Myocyte (in vitro differentiated cells): ENCODE measurements at places on chromosomes 16 and 17. TPM values are rescaled to one million over a fixed set of nuclear protein-coding genes. Genes with fewer than 3 reads are reported as not detected.

The CTRB2 gene
- total RNA-seq: 2.3 and 6.1 TPM in 2 replicates

The MSI2 gene
- total RNA-seq: 115 and 126 TPM in 2 replicates

The PKMYT1 gene
- 0.53 and 6.7 TPM in 2 replicates for total RNA-seq

The SLX1A gene
- total RNA-seq: 12.7 and 26.6 TPM in 2 replicates

The CACNG5 gene
- not detected in 2 replicates for total RNA-seq

The DHRS7C gene
- 0.16 TPM in 1 of 2 replicates, not detected in the other for total RNA-seq

The PDILT gene
- not detected in 2 replicates for total RNA-seq

The SPATA32 gene
- not detected in 2 replicates for total RNA-seq

The DOC2B gene
- 0.03 TPM in 1 of 2 replicates, not detected in the other for total RNA-seq

The TBC1D3H gene
- total RNA-seq: not detected in 2 replicates

The PLCD3 gene
- 61.3 and 187 TPM in 2 replicates for total RNA-seq

The COPRS gene
- total RNA-seq: 104 and 108 TPM in 2 replicates

The ZP2 gene
- not detected in 2 replicates for total RNA-seq

The PIRT gene
- not detected in 2 replicates for total RNA-seq

The C17orf107 gene
- 0.42 and 0.94 TPM in 2 replicates for total RNA-seq

The PLEKHM1 gene
- total RNA-seq: 16.9 and 30.5 TPM in 2 replicates

The CDH13 gene
- total RNA-seq: 154 and 160 TPM in 2 replicates

The GPS1 gene
- total RNA-seq: 121 and 122 TPM in 2 replicates

The MT4 gene
- not detected in 2 replicates for total RNA-seq

The G6PC1 gene
- total RNA-seq: not detected in 2 replicates

The MPP3 gene
- 5.4 and 5.5 TPM in 2 replicates for total RNA-seq

The KLHL10 gene
- 1.3 TPM in 1 of 2 replicates, not detected in the other for total RNA-seq

The B9D1 gene
- 13.9 and 14.0 TPM in 2 replicates for total RNA-seq

The TMEM238L gene
- total RNA-seq: not detected in 2 replicates

The WNK4 gene
- total RNA-seq: 0.16 TPM in 1 of 2 replicates, not detected in the other

The MYH2 gene
- total RNA-seq: 17.2 and 32.5 TPM in 2 replicates

The PYDC1 gene
- not detected in 2 replicates for total RNA-seq

The ZDHHC1 gene
- total RNA-seq: 12.8 and 19.2 TPM in 2 replicates

The TSNAXIP1 gene
- total RNA-seq: 1.1 and 4.5 TPM in 2 replicates

The UNC45B gene
- 266 and 287 TPM in 2 replicates for total RNA-seq

The DNAAF8 gene
- total RNA-seq: 0.91 and 1.1 TPM in 2 replicates

The CENPV gene
- total RNA-seq: 8.2 and 10.7 TPM in 2 replicates

The FAM117A gene
- 21.0 and 27.9 TPM in 2 replicates for total RNA-seq

The ACSM2A gene
- not detected in 2 replicates for total RNA-seq

The CHST5 gene
- not detected in 2 replicates for total RNA-seq

The NMT1 gene
- 80.3 and 88.7 TPM in 2 replicates for total RNA-seq

The FOXJ1 gene
- total RNA-seq: not detected in 2 replicates

The CA4 gene
- not detected in 2 replicates for total RNA-seq

The CA7 gene
- 3.4 and 4.2 TPM in 2 replicates for total RNA-seq

The TEKT5 gene
- total RNA-seq: not detected in 2 replicates

The SAMD14 gene
- 0.24 and 0.47 TPM in 2 replicates for total RNA-seq

The CLDN6 gene
- 0.52 TPM in 1 of 2 replicates, not detected in the other for total RNA-seq

The MPO gene
- 0.05 TPM in 2 replicates for total RNA-seq

The HSD11B2 gene
- 6.1 and 31.3 TPM in 2 replicates for total RNA-seq

The KRT20 gene
- total RNA-seq: not detected in 2 replicates

The CHD9NB gene
- total RNA-seq: 0.24 TPM in 1 of 2 replicates, not detected in the other

The CNP gene
- total RNA-seq: 64.0 and 66.1 TPM in 2 replicates

The ZNF469 gene
- 1.5 and 2.7 TPM in 2 replicates for total RNA-seq

The KCNH6 gene
- total RNA-seq: not detected in 2 replicates

The ATAD5 gene
- 0.52 and 0.67 TPM in 2 replicates for total RNA-seq

The CCL8 gene
- not detected in 2 replicates for total RNA-seq

The ZSCAN10 gene
- total RNA-seq: not detected in 2 replicates

The ASIC2 gene
- total RNA-seq: 0.13 and 2.0 TPM in 2 replicates

The KRT28 gene
- total RNA-seq: not detected in 2 replicates

The SOST gene
- total RNA-seq: not detected in 2 replicates
